ENCODE measurements at places on chromosomes 6 and 20. TPM values are rescaled to one million over a fixed set of nuclear protein-coding genes. Genes with fewer than 3 reads are reported as not detected.

GRCh38 chr20:15675813-15676484 is 897.3 kb downstream of the KIF16B start:
- no peak for DNase-seq

CDSN gene
- total RNA-seq = not detected

PACSIN1 gene
- total RNA-seq = 8.9 TPM

TSHZ2 gene
- 0.36 TPM for total RNA-seq

- no peak for DNase-seq
Observed at GRCh38 chr20:57482148-57482547, 42.8 kb downstream of the CTCFL start.

Data from GM12878 (cell line).